ENCODE measurements at places on chromosomes 5 and 9. TPM values are rescaled to one million over a fixed set of nuclear protein-coding genes. Genes with fewer than 3 reads are reported as not detected.

Gene TBC1D13
- total RNA-seq = 18.6 TPM

Gene PTBP3
- total RNA-seq = 42.0 TPM

Gene PHAX
- 61.9 TPM for total RNA-seq

Gene CD274
- 0.72 TPM for total RNA-seq

Gene CSF2
- total RNA-seq = not detected

Gene EIF4EBP3
- total RNA-seq = 4.7 TPM

Gene EGR1
- 2.2 TPM for total RNA-seq

Gene MARVELD2
- 7.7 TPM for total RNA-seq

Gene EDIL3
- total RNA-seq = 406 TPM

DNA sequence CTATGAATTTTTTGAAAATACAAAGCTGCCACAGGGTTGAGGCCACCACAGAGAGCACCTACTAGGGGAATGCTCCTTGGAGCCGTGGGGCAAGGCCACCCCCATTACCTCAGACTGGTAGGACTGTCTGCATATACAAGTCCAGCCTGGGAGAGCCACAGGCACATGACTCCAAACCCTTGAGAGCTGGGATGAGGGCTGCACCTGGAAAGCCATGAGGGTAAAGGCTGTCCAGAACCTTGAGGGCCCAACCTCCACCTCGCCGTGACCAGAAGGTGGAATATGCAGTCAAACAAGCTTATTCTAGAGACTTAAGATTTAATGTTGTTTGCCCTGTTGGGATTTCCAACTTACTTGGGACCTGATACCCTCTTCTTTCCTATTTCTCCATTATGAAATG, 69.5 kb upstream of the TSLP start:
- no peak for DNase-seq

- no peak for DNase-seq
These were observed 395.1 kb downstream of the CETN3 start for GRCh38 chr5:90014420-90014819.

DNA sequence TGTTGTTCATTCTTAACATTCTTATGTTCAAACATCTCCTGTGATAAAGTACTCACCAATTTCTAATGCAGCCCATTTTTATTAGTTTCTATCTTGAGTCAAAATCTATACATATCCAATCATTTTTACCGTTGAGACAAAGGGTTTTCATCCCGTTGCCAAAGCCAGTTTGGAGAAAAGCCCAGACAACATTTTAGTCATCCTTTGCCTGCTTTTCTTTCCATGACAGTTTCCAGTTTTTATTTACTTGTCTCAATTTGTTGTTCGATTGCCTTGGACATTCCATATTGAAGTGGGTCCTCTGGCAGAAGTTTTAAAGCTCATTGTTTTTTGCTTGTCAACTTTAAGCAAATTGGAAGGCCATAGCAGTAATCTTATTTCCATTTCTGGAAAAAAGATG, 123.9 kb downstream of the RAB3C start:
- DNase-seq = no peak

DNA sequence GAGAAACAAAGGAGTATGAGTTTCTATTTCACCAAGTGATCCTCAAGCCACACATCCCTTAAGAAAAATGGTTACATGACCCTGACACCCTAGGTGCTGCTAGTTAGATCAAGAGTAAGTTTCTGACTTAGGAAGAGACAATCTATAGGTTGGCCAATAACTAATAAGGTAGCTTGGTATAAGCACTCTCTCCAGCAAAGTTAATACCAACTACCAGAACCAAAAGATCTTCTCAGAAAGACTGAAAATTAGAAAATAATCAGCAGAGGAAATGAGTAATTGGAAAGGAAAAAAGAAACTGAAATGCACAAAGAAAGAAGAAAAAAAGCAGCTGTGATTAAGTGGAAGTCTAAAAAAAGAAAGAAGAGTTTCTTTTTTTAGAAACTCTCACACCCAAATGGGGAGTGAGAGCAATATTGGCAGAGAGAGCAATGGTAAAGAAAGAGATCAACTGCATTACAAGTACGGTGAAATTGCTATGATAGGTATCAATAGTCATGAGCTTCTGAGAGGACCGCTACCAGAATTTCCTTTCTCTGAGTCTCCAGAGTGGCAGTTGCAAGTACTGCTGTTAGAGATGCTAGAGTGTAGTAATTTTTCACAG, 195.5 kb downstream of the TMEM167A start:
- DNase-seq = no peak

- DNase-seq = no peak
These were observed 63.2 kb downstream of the SLC44A1 start for GRCh38 chr9:105307591-105308130.

- DNase-seq = no peak
These were observed 197.7 kb downstream of the PRELID2 start for GRCh38 chr5:145637396-145637795.

- DNase-seq = no peak
These were observed 350.9 kb upstream of the PCSK5 start for GRCh38 chr9:75539523-75539922.

DNA sequence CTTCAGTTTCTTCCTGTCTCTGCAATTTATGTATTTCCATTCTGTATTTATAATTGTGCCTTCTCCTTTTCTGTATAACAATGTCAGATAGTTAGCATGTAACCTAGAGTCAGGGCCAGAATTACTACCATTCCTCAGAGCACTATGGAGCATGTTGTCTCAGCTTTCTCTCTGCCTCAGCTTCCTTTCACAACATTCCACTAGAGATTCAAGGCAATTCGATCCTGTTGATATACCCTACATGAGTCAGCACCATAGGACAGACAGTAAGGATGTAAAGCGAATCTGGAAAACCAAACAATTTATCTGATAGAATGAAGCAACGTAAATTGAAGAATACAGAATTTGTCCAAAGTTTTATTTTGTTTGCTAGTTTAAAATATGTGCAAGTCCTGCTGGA, 728.3 kb upstream of the SEMA6A start:
- DNase-seq = no peak

GRCh38 chr5:68688547-68688946, 405.3 kb upstream of the SLC30A5 start:
- DNase-seq = no peak

- DNase-seq = no peak
These were observed 14.2 kb upstream of the LVRN start for GRCh38 chr5:115948091-115948534.

- no peak for DNase-seq
These were observed 234.1 kb upstream of the DAB2 start for GRCh38 chr5:39658866-39659265.

DNA sequence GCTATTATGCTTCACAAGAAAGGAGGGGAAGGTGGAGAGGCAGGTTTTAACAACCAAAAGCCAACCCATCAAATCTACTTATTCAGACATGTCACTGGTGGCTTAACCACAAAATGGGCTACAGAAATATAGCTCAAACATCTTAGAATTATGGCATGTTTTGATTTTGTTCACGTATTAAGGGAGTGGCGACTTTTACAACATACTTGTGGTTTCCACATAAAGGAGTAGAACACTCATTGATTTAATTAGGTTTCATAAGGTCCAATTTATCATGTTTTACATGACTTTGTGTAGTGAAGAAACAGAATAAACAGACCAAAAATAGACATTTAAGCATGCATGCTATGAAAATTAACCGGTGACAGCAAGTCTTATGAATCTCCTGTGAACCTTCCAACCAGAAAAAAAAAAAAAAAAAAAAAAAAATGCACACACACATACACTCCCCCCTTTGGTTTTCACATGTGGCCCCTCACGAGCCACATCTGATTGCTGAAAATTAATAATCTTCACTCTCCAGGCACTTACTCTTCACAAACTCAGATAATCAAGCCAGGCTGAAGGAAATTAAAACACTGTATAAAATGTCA, 5.4 kb downstream of the ZNF608 start:
- peak; percentile 83 for DNase-seq

DNA sequence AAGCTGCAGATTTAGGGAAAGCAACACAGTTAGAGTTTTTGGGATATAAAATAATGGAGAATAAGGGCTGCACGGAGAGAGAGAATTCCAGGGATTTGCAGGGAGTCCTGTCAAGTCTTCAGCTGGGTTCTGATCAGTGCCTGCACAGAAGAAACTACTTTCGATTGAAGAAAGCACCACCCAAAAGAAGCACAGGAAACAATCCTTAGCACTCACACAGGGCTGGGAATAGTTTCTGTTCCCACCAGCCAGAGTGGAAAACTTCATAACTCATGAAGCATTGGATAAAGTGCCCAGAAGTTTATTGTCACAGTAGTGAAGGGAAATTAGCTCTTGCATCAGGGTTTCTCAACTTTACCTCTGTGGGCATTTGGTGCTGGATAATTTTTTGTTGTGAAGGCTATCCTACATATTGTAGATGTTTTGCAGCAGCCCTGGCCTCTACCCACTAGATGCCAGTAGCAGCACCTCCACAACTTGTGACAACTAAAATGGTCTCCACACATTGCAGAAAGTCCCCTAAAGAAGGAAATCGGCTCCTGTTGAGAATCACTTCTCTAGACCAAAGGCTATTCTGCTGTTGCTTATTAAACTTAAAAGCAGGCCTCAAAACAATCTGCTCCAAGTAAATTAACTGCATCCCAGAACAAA, 71.0 kb upstream of the FAM120A start:
- no peak for DNase-seq

DNA sequence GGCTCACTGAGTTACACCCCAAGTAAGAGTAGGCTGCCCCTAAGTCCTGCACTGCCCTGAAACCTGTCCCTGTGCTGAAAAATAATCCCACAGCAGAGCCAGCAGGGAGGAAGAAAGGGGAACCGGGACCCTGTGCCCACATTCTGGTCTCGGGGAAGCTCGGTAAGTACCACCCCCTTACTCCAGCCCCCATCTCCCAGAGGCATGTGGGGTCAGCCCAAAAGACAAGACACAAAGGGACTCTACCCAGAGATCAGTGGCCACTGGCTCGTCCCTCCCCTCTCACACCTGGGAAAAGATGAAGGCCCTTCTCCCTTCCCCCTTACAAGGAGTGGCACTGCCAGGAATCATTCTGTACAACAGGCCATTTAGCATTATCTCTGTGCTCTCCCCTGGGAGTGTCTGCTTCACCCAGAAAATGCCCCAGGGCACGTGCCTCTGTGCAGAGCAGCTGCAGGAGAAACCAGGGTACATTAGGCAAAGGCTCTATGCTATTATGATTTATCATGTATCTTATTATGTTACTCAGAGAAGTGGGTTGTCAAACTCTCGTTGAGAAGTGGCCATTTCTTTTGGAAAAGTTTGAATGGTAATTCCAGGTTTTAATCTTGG, 71.3 kb downstream of the NDFIP1 start:
- no peak for DNase-seq

DNA sequence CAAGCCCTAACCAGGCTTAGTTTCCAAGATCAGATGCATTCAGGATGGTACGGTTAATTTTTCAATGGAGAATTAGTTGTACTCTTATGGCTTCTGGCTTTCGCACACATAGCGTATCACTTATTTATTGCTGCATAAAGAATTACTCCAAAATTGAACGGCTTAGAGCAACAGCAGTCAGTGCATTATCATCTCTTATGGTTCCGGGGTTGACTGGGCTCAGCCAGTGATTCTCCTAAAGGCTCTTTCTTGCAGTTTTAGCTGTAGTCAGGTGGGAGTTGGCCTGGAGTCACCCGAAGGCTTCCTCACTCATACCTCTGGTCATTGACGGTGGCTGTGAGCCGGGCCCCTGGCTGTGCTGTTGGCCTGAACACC, 595 bp upstream of the GRHPR start:
- DNase-seq = no peak

GRCh38 chr5:6723816-6724300, 10.6 kb downstream of the TENT4A start:
- DNase-seq = no peak

DNA sequence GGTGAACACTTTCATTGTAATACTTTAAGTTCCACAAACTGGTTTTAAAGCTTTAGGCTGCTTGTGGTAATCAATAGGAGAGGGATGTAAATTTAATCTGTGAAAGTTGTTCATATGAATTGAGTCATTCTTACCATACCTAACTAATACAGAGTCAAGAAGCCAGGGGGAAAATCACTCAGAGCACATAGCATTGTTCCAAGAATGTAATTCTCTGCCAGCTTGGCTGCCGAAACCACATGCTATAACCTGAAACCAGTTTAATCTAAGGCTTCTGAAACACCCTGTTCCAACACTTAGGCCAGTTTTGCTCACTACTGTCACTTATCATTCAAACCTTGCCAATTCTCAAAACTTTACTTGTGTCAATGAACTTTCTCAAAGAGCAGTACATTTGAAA, 528.8 kb upstream of the GRAMD2B start:
- DNase-seq = no peak

GRCh38 chr9:135757356-135757755, 55.4 kb downstream of the KCNT1 start:
- no peak for DNase-seq

DNA sequence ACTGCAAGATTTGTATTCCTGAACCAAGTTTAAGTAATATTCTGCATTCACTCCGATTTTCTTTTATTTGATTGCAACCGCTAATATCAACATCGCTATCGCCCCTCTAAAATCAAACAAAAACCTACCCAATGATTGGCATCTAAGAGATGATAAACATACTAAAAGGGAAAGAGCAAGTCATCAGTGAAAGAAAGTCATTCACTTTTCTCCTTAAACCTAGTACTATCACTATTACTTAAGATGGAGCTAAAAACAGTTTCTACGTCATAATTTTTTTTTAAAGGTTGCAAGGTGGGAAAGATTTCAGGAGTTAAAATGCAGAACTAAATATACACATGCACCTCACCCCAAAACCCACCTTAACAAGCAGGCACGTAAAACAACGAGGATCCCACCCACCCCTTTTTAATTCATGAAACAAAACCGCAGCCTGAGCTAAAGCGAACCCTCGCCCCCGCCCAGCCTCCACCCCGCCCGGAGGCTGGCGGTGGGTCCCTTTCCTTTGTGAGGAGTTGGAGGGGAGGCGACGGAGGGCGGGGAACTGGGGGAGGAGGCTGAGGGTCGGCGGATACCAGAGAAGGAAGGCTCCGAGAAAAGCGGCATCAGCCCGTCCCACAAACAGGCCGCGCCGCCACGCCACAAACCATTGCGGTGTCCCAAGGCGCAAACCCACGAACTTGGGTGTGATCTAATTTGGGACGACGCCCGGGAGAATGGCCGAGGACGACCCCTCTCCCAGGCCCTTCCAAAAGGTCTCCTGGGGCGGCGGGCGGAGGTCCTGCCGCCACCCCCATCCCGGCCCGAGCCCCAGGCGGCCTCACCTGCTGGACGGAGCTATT, 861 bp downstream of the UBQLN1 start:
- peak; percentile 77 for DNase-seq

DNA sequence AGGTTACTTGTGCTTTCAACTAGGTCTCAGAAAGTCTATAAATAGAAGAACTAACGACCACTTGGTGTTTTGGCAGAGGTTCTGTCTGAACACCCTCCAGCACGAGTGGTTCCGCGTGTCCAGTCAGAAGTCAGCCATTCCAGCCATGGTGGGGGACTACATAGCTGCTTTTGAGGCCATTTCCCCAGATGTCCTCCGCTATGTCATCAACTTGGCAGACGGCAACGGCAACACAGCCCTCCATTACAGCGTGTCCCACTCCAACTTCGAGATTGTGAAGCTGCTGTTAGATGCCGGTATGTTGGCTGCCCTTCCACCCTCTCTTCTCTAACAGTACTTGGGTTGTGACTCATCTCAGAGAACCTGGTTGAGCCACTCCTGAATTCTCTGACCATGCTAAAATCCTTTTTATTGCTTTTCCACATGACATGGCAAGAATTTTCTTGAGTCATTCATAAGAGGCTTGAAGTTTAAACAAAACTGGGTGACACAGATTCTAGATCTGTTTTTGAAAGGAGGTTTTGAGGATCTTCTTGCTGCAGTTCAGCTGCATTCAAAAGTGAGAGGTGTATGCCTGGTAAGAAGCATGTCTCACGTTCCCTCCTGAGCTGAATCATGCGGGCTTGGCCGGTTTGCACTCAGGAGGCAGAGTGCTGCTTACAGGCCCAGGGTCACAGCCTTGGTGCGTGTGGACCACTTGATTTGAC, 103.1 kb upstream of the DMRT1 start:
- DNase-seq = peak; percentile 97

Measured in osteoblast (primary cell).